ENCODE measurements at places on chromosomes 11 and 22. TPM values are rescaled to one million over a fixed set of nuclear protein-coding genes. Genes with fewer than 3 reads are reported as not detected.

DNA sequence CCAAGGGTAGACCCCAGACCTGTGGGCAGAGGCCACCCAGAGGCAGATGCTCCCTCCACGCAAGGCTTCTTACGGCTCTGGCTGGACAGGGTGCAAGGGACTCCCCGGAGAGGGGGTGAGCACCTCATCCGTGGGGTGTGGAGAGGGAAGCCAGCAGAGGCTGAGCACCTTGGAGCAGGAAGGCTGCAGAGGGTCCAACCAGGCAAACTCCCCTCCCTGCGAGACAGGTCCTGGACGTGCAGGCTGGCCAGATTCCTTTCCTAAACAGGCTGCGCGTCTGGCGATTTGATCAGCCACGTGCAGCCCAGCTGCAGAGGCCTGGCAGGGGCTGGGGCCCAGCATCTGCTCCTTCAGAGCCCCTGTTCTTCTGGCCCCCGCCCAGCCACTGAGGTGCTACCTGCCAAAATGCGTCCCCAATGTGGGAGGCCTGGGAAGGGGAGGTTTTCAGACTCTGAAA, 49.3 kb downstream of the WNT11 start:
- no peak overlapping the region for H3K4me3 ChIP-seq
- DNase-seq = no peak
- peaks cover 24% of the 10 kb centered on the region for H3K4me1 ChIP-seq
- H3K27ac ChIP-seq = no peak overlapping the region
- H3K36me3 ChIP-seq = no peaks in the 10 kb centered on the region

DNA sequence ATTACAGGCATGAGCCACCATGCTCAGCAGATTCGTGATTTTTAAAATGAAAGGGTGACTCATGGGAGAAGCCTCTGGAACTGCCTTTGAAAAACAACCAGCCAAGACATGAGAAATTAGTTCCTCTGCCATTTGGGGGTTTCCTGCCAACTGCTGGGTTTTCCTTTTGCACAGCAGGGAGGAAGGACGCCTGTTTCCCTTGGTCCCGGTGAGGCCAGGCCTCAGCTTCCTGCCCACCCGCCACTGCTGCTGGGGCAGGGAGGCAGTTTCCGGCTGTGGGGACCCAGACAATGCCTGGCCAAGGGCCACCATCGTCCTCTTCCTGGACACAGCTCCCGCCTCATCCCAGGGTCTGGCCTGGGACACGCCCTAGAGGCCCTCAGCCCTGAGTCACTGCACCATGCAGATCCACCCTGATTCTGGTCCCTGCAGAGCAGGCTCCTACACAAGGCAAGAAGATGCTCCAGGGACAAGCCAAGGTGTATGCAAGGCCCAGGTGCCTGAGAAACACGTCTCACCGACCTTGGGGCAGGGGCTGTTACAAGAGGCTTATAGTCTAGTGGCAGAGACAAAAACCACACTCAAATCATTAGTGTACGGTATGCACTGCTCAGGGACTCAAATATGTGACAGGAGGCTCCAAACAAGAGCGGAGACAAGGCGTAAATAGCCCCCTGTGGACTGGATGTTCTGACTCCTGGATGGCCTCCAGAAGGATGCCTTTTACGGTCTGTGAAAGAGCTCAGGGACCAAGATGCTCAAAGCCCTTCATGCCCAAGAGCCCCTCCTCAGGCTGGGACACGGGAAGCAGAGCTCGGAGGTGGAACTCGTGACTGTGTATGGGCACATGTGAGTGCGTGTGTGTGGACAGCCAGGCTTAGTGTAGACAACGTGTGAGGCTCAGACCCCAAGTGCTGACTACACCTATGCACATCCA, 10.0 kb downstream of the PPM1F start:
- peak overlapping the region; percentile 97 for H3K27ac ChIP-seq
- H3K4me1 ChIP-seq = peaks cover 75% of the 10 kb centered on the region
- peaks cover 21% of the 10 kb centered on the region for H3K36me3 ChIP-seq
- no peak overlapping the region for H3K4me3 ChIP-seq
- peak; percentile 93 for DNase-seq

GRCh38 chr22:49577168-49578060, 250.3 kb downstream of the BRD1 start:
- no peaks in the 10 kb centered on the region for H3K27me3 ChIP-seq
- H3K27ac ChIP-seq = no peak overlapping the region
- no peaks in the 10 kb centered on the region for H3K36me3 ChIP-seq
- H3K4me1 ChIP-seq = no peaks in the 10 kb centered on the region
- no peak overlapping the region for H3K4me3 ChIP-seq

SIK2 gene
- total RNA-seq = 41.7 TPM

SLC22A12 gene
- not detected for total RNA-seq

CPT1A gene
- total RNA-seq = 83.4 TPM

SCYL1 gene
- total RNA-seq = 54.8 TPM

DNA sequence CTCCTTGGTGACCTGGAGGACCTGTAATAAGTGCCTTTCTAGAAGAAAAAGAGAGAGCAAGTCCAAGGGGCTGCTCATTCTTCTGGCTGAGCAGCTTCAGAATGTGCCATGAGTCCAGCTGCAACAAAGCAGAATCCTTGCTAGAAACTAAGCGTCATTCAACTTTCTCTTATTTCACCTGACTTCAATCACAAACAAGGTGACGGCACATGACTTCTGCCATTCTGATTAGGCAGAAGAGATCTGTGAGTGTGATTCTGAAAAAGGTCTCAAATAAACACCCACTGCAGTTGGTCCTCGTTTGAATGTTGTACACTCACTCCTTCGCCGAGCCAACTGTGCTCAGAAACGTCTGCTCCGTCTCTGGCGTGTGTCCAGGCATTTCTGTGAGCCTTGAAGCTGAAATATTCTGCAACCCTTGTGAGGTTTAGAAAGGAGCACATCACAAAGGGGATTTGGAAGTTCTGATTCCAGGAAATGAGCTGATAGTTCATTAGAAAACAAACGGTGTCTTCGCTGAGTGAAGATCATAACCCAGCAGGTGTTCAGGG, 623.8 kb upstream of the KIRREL3 start:
- no peaks in the 10 kb centered on the region for H3K4me1 ChIP-seq
- no peak overlapping the region for H3K27ac ChIP-seq
- no peak for DNase-seq
- H3K36me3 ChIP-seq = no peaks in the 10 kb centered on the region
- H3K4me3 ChIP-seq = no peak overlapping the region

DNA sequence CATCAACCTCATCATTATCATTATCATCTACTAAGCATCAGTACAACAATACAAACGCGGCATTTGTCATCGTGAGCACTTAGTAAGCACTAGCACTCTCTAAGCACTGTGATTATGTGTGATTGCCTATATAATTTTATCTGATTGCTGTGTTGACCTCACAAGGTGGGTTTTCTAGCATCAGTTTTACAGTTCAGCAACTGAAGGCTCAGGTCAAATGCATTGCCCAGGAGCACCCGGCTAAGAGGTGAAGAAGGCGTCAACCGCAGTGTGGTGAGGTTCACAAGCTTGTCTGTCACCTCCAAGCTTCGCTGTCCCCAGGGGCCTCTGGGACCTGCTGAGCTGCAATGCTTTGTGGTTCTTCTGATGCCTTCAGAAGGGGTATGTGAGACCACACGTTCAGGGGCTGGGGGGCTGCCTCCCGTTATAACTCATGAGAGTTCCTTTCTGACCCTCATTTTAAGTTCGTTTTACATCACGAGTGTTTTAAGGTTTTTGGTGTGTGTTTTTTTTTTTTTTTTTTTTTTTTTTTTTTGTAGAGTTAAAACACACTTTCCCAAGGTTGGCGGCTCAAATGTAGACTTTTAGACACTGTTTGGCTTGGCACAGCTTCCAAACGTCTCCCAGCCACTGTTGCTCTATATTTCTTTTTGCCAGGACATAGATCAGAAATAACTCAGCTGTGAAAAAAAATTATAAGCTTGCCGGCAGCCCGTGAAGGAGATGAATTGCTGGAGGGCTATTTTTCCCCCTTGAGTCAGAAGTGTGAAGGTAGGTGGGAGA, 33.8 kb upstream of the SCUBE1 start:
- H3K4me3 ChIP-seq = no peak overlapping the region
- peaks cover 23% of the 10 kb centered on the region for H3K27me3 ChIP-seq
- H3K36me3 ChIP-seq = no peaks in the 10 kb centered on the region
- H3K4me1 ChIP-seq = no peaks in the 10 kb centered on the region
- DNase-seq = no peak

OR8A1 gene
- not detected for total RNA-seq

APOBEC3G gene
- 21.9 TPM for total RNA-seq

XKR3 gene
- not detected for total RNA-seq

- DNase-seq = no peak
- no peaks in the 10 kb centered on the region for H3K27me3 ChIP-seq
- no peak overlapping the region for H3K27ac ChIP-seq
- H3K4me3 ChIP-seq = no peak overlapping the region
These were observed 26.9 kb downstream of the TPST2 start for GRCh38 chr22:26563022-26563421.

MPST gene
- total RNA-seq = 39.3 TPM

DNA sequence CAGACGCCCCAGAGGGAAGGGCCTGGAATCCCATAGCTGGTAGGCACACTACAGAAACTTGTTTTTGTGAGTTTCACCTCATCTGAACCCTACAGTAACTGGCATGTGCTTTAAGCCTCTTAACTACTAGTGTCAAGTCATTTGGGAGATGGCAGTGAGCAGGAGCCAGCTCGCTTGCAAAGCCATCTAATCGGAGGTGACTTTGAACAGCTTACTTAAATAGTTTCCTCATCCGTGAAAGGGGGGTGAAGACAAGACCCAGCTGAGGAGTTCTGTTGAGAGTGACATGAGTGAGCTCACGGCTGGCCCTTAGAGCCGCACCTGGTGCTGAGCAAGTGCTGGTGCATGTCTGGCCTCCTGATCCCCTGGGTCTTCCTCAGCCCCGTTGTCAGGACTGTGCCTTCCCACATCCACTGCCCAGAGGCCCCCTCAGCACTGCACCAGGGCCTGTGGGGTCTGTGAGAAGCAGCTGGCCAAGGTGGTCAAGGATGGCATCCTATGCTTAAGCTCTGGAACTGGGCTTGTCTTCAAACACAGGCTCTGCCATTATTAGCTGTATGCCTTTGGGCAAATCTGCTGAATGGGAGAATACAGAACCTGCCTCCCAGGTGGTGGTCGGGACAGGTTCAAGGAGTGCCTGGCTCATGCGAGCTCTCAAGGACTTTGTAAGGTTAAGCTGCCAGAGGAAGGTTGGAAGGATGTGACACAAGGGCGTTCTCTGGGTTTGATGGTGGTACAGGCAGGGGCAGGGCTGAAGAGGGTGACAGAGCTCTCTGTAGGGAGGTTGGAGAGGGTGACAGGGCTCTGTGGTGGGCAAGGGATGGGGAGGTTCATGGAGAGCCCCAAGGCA, 27.3 kb downstream of the INCENP start:
- H3K36me3 ChIP-seq = peaks cover 45% of the 10 kb centered on the region
- DNase-seq = no peak
- H3K27me3 ChIP-seq = no peaks in the 10 kb centered on the region
- no peak overlapping the region for H3K4me3 ChIP-seq
- H3K27ac ChIP-seq = no peak overlapping the region

MTCH2 gene
- total RNA-seq = 113 TPM

DNA sequence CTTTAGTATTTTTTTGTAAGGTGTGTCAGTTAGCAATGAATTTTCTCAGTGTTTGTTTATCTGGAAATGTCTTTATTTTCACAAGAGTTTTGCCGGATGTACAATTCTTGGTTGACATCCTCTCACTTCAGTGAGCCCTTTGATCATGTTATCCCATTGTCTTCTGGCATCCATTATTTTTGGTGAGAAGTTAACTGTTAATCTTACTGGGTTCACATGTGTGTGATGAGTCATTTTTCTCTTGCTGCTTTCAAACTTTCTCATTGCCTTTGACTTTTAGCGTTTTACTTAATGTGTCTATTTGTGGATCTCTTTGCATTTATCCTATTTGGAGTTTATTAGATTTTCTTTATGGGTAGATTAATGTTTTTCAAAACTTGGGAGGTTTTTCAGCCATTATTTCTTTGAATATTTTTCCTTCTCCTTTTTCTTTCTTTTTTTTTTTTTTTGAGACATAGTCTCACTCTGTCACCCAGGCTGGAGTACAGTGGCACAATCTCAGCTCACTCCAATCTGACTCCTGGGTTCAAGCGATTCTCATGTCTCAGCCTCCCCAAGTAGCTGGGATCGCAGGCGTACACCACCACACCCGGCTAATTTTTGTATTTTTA, 100.5 kb upstream of the RRM1 start:
- no peak for DNase-seq
- H3K4me3 ChIP-seq = no peak overlapping the region
- H3K36me3 ChIP-seq = no peaks in the 10 kb centered on the region
- H3K27ac ChIP-seq = no peak overlapping the region

DNA sequence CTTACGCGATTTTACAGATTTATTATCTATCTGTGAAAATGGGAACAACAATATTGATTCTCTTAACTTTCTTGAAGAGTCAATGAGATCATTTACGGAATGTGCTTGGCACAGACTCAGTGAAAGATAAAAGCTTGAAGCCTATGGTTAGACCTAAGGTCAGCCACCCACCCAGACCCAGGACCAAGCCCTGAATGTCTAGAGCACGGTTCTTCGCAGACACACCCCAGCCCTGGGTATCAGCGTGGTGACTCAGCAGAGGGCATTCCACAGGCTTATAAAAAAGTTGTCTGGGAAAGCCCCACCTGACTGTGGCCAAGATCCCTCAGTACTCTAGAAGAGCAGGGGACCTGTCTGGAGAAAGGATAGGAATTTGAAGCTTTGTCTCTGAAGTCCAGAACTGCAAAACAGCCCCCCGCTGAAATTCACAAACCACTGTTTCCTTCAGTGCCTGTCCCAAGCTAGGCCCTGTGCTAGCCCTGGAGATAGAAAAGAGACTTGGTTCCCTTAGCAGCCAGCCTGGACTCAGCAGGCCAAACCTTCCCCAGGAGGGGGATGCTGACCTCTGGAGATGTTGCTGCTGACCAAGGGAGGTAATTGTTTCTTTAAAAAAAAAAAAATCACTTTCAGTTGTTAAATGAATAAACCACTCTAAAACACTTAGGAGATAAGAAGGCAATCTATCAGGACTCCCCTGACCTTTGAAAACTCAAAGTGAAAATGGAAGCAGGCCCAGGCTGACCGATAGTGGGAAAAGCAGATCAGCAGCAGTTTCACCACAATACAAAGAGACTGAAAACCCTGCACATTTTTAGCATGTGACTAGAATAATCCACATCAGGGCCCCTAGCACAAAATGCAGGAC, 114.0 kb downstream of the ABTB2 start:
- no peak overlapping the region for H3K4me3 ChIP-seq
- no peaks in the 10 kb centered on the region for H3K27me3 ChIP-seq
- DNase-seq = no peak
- H3K36me3 ChIP-seq = no peaks in the 10 kb centered on the region
- H3K27ac ChIP-seq = no peak overlapping the region

DNA sequence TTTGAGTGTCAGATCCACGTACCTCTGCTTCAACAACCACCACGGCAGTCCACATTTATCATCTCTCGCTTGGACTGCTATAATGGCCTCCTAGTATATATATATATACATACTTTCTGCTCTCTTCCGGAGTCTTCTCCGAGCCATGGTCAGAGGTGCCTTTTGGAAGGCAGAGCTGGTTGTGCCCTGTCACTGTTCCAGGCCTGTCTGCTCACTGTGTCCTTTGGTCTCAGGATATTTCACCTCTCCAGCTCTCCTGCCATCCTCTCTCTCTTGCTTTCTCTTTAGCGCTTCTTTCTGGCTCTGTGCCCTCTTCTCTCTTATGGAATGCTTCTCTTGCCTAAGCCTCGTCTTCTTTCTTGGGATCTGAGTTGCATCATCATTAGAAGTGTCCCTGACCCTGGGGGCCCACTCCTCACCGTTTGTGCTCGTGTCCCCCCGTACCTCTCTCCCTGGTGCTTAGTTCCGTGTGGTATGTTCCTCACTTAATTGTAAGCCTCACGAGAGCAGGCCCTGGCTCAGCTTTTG, 86.1 kb upstream of the RASSF10 start:
- no peak overlapping the region for H3K4me3 ChIP-seq
- DNase-seq = no peak
- H3K27ac ChIP-seq = no peak overlapping the region
- no peaks in the 10 kb centered on the region for H3K4me1 ChIP-seq
- H3K36me3 ChIP-seq = peaks cover 13% of the 10 kb centered on the region

Data from heart left ventricle (tissue), 16 donors.